ENCODE measurements at places on chromosomes 13 and 19.

- no peak for DNase-seq
Measured at GRCh38 chr13:107299717-107300116, 731.8 kb upstream of the ARGLU1 start.

GRCh38 chr19:52942386-52943133 is 19.3 kb upstream of the ZNF888 start:
- peak; percentile 55 for DNase-seq

DNA sequence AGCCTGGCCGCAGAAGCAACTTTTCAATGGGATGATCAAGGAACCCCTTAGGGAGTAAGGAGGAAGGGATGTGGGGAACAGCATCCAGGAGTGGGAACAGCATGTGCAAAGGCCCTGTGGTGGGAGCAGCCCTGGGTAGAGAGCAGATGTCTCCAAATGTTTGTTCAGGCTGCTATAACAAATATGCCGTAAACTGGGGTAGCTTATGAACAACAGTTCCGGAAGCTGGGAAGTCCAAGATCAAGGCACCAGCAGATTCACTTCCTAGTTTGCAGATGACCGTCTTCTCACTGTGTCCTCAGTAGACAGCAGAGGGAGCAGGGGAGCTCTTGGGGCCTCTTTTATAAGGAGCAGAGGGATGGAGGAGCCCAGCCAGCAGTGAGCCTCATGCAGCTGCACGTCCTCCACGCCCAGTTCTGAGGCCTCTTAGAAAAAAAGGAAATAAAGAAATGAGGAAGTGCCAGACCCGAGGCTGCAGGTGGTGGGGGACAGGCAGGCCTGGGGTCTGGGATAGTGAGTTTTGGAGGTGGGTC is 4.2 kb upstream of the LRRC25 start:
- DNase-seq: no peak

DNA sequence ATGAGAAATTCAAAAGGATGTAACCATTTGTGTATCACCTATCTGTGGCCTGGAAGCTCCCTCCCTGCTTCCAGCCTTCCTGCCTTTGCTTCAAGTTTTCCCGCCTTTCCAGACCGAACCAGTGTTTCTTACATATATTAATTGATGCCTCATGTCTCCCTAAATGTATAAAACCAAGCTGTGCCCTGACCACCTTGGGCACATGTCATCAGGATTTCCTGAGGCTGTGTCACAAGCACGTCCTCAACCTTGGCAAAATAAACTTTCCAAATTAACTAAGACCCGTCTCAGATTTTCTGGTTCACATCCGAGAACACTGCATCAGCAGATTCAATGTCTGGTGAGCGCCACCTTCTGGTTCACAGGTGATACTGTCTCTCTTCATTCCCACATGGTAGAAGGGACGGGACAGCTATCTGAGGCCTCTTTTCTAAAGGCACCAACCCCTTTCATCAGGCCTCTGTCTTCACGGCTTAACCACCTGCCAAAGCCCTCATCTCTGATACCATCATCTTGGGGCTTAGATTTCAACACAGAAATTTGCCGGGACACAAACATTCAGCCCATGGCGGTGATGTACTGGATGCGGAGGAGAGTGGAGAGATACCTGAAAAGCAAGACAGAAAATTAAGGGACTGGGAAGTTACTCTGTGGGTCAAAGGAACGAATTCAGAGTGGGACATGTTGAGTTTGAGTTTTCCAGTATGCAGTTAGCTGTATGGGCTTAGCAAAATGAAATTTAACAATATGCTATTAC is 58.7 kb upstream of the PABPC3 start:
- DNase-seq: peak; percentile 9

DNA sequence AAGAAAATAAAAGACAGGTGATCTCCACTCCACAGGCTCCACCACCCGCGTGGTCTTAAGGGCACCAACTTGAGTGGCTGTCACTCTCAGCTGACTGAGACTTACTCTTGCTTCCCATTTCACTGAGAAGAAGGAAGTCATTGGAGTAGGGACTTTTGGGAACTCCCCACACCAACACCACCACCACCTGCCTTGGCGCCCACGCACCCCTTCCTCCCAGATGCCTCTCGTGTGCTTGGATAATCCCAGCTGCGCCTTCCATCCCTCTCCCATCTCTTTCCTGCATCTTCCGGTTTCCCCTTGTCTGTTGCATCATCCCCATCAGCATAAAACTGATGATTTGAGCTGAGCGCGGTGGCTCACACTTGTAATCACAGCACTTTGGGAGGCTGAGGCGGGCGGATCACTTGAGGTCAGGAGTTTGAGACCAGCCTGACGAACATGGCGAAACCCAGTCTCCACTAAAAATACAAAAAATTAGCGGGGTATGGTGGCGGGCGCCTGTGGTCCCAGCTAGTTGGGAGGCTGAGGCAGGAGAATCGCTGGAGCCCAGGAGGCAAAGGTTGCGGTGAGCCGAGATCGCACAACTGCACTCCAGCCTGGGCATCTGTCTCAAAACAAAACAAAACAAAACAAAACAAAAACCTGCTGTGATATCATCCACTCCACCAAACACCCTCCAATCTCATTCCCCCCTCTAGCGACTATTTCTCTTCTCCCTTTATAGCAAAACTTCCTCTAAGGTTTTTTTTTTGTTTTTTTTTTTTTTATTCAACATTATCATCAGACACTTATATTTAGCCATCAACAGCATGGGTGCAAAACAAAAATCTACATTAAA is 25.5 kb downstream of the AP2S1 start:
- DNase-seq: no peak

- no peak for DNase-seq
Measured at GRCh38 chr13:37109051-37109678, 3.7 kb upstream of the CSNK1A1L start.

- DNase-seq: no peak
Measured at GRCh38 chr19:44645407-44646048, 1.8 kb downstream of the PVR start.

GRCh38 chr19:23406091-23406490 is 10.8 kb upstream of the ZNF91 start:
- no peak for DNase-seq

DNA sequence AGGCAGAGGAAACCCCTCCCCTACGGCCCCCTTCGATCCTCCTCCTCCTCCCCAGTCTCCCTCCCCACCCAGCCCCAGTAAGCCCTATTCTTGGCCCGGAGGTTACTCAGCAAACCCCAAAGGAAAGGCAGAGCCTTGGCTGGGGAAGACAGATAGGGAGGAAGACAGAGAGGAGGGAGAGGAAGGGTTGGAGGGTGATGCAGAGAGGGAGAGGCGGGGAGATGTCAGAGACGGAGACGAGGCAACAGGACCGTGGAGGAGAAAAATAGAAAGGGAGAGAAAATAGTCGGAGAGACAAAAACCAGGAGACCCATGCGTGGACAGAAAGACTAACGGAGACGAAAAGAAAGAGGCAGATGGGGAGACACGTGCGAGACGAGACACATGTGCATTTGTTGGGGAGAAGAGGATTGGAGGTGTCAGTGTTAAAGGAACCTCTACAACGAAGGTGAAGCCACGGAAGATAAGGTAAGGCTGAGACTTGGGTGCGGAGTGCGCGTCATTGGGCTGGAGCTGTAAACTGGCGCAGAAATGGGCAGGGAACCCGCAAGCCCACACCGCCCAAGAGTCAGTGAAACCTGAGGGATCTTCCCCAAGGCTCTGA is 2.9 kb downstream of the TGFB1 start:
- no peak for DNase-seq

- DNase-seq: no peak
Measured at GRCh38 chr19:372306-372890, 27.8 kb upstream of the MIER2 start.

- no peak for DNase-seq
Measured at GRCh38 chr19:13868663-13869062, 8.3 kb upstream of the NANOS3 start.

- DNase-seq: peak; percentile 69
Measured at GRCh38 chr19:49676136-49676783, 811 bp upstream of the PRMT1 start.

DNA sequence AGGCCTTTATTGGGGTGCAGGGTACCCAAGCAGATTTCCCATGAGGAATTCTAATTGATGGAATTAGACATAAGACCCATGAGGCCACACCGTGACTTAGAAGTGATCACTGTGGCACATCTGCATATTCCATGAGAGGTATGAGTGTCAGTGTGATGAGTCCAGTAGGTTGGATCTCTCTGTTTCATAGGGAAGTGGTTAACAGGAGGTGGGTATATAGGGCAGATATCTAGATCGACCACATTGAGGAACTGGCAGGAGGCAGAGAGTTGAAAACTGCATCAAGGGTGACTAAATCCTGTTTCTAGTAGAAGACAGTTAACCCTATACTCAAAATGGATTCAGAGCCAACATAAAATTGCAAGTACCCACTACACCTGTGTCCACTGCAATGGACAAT is 68.6 kb upstream of the MIR17HG start:
- no peak for DNase-seq

GRCh38 chr13:78820541-78820940 is 161.6 kb upstream of the OBI1 start:
- no peak for DNase-seq

GRCh38 chr19:28606269-28607032 is 606.5 kb downstream of the UQCRFS1 start:
- DNase-seq: no peak

- DNase-seq: no peak
Measured at GRCh38 chr13:31350560-31350959, 150.8 kb downstream of the B3GLCT start.

DNA sequence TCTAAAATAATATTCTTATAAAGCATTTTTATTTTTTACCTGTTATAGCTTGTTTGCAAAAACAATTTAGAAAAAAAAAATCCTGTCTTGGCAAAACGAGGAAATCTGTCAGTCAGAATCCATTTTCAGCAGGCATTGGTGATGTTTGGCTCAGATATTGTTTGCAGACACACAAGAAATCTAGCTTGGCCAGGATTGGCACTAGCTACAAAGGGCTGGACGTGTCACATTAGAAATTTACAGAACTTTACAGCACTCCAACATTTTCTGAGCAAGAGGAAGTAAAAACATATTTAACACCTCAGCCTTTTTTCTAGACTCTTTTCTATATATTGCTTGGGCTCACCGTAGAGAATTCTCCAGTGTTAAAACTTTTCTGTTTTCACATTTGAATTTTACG is 9.9 kb downstream of the ZNF91 start:
- DNase-seq: no peak

DNA sequence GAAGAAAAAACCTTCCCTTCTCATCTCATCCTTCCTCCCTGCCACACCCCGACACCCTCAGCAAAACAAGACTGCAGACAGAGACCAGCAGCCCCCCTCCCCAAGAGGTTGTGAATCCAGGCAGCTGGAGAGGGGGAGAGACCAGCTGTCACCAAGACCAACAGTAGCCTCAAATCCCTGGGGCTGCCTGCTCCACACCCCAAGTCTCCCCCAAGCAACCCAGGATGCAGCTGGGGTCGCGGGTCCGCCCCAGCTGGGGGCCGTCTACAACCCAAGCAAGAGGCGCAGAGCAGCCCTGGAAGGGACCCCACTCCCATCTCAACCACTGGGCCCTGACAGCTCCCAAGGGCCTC is 7.1 kb downstream of the KLF16 start:
- no peak for DNase-seq

- DNase-seq: peak; percentile 43
Measured at GRCh38 chr19:48487948-48488347, 18.8 kb downstream of the CYTH2 start.

DNA sequence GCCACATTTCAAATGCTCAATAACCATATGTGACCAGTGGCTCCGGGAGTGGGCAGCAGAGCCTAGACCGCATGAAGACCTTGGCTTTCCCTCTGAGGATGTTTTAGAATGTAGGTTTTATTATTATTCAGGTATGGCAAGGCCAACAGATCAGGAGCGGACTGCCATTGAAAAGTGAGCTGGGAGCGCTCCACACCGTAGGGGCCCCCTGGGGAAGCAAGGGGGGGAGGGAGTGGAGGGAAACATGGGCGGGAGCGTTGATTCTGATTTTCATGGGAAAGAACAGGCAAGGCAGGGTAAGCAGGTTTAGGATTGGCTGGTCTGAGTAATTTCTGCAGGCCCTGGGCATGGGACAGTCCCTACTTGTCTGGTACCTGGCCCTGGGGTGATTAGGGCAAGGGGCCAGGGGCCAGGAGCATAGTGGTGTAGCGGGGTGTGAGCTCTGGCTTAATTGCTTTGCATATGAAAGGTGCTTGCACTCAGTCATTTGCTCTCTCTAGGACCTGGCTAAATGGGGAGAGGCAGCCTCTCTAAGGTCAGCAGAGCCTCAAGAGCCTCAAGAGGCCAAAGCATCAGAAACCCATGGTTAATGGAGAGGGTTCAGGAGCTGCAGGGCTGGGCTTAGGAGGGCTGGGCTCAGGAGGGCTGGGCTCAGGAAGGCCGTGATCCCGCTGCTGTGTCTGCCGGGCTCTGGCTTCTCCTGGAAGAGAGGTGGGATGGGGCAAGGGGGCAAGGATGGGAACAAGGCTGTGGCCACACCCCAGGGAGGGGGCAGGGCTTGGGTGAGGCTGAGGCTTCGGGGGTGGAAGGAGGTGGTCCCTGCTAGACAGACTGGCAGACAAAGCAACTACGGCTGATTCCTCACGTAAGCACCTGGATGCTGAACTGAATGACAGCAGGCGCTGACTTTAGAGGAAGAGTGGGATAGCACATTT is 82.0 kb upstream of the WASF3 start:
- DNase-seq: no peak

GRCh38 chr13:60756306-60756705 is 359.3 kb downstream of the TDRD3 start:
- no peak for DNase-seq

GRCh38 chr19:2387367-2388288 is 27.6 kb downstream of the TMPRSS9 start:
- DNase-seq: no peak

- DNase-seq: no peak
Measured at GRCh38 chr13:99431927-99432608, 69.2 kb upstream of the TM9SF2 start.

GRCh38 chr19:50459638-50460037 is 16.7 kb upstream of the EMC10 start:
- DNase-seq: no peak

DNA sequence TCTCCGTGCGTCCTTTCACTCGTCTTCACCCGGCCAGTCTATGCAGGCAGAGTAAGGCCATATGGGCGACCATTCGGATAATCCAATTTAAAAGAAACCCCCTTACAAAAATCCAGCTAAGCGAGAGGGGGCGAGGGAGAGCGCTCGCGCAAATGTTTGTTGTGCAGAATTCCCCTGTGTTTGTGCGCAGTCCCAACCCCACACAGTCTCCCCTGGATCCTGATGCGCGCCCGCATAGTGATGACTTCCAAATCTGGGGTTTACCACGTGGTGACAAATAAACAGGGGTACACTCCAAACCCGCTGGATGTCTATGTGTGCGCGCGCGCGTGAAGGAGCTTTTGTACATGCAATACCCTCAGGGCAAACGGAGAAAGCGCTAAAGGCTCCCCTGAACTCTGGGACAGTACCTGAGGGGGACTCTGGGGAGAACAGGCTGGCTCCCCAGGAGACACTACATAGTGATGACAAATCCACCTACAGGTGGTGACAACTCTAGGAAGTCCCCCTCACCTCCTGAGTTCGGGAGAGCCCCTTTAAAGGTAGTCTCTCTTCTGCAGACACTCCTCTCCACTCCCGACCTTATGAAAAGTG is 8.5 kb downstream of the SOX21 start:
- DNase-seq: no peak

All from GOT3 (cell line).